ENCODE measurements at places on chromosomes 5 and 9. TPM values are rescaled to one million over a fixed set of nuclear protein-coding genes. Genes with fewer than 3 reads are reported as not detected.

DNA sequence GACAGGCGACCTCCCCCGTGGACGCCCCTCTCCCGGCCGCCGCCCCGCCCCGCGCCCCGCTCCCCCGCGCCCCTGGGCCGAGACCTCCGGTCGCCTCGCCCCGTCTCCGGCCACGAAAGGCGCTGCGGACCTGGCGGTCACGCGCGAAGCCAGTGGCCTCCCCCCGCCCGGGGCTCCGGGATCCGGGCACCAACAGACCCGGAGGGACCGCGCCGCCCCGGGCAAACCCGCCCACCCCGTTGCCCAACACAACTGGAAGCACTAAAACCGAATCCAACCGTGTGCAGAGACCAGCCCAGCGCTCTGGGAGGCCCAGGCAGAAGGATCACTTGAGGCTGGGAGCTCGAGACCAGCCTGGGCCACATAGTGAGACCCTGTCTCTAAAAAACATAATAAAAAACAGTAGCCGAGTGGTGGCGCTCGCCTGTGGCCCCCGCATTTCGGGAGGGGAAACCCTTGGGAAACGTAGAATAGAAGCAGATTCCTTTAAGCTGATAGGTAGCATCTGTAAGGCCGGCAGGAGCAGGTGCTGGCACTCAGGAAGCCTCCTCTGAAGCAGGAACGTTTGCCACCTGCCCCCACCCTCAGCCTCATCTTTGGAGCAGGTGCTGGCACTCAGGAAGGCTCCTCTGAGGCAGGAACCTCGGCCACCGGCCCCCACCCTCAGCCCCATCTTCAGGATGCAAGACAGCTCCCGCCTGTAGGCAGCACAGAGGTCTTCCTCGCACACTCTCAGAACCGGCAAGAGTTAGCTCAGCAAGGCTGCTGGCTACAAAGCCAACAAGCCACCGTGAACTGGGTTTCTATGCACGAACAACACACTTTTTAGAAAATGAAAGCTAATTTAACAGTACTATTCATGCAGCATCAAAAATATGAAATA lies 4.6 kb upstream of the SLC9A3 start:
- no peak for DNase-seq

- DNase-seq, result no peak
Observed at GRCh38 chr9:136700959-136701667, 11.3 kb upstream of the DIPK1B start.

DNA sequence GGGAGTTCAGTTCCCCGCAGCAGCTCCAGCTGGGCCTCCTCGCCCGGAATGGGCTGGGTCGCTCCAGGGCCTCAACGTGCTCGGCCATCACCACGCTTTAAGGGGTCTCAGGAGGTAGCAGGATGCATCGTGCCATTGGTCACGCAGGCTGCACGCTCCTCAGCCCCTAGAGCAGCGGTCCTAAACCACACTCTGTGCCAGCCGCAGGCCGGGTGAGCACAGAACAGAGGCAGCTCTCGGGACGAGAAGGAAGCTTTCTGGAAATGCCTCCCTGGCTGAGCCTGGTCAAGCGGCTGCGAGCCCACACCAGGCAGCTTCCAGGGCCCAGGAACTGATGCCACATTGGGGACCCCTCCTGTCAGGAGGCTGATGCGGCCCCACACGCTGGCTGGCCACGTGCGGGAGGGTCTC lies 39.3 kb upstream of the LPCAT1 start:
- DNase-seq, result no peak

DNA sequence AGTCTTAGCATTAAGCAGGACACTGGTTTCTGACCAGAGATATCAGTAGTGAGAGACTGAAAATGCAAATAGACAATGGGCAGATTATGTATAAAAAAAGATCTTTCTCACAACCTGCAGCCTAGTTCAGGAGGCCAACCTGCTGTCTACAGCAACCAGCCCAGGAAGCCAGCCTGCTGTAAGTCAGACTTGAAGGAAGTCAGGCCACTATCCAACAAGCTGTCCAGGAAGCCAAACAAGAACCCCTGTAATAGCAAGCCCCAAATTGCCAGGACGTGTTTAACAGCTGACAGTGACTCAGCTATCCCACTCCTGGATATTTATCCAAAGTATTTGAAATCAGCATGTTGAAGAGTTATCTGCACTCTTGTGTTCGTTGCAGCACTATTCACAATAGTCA lies 121.8 kb upstream of the SPIN1 start:
- no peak for DNase-seq

DNA sequence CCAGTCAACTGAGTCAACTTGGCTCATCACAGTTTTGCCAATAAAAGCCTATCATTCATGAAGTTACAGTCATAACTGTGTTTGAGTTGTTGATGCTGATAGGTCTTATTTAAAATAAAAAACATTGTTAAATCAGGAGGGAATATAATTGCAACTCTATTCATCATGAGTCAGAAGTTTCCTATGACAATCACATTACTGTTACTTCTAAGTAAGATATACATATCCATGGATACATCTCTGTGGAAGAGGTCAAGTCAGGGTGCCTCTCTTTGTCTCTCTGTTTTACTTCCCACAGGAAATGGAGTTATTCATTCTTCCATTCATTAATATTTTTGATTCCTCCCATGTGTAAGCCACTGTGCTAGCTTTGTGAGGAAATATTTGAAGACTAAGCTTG lies 2015.4 kb upstream of the WWC1 start:
- DNase-seq, result peak; percentile 59

DNA sequence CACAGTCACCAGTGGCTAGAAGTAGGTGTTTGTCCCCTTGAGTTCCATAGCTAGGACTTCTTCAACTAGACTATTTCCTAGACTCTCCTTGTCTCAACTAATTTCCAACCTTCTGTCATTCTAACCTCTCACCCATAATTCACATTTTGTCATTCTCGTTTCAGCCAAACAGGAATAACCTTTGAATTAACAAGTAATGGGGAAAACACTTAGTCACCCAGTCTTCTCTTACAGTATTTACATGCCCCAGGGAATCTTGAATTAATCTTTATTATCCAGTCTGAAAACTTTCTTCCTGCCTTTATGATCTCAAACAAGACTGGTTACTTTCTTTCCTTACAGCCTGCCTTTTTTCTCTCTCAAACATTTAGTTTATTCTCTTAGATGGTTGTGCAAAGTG lies 63.3 kb upstream of the RUSC2 start:
- no peak for DNase-seq

DNA sequence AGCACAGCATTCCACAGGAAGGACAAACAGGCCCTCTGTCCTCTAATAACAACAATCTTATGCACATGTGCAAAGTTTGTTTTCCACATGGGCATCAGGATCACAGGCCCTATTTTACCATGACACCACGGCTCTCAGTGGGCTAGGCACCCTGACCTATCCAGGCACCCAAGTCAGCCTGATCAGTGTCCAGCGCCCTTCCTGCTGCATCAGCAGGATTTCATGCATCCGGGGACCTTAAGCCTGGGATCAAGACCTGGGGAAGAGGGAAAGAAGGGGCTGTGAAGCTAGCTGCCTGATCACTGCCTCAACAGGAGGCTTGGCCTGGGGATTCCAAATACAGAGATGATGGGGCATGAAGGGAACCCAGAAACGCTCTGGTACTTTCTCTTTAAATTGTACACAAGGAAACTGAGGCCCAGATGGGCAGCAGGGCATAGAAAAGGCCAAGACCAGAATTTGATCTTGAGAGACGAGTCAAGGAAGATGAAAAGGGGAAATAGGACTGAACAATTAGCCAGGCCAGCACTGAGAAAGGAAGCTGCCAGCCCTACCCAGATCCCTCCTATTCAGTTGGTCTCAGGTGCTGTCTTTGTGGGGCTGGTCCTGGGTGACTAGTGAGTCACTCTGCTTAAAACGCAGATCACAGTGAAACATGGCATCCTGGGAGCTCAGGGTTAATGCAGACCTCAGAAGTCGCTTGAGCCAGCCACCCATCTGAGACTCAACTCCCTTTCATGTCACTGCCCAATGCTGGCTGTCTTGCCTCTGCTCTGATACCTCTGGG lies 57.9 kb downstream of the SHB start:
- no peak for DNase-seq

- no peak for DNase-seq
Observed at GRCh38 chr9:130532426-130533080, 46.8 kb upstream of the FUBP3 start.

DNA sequence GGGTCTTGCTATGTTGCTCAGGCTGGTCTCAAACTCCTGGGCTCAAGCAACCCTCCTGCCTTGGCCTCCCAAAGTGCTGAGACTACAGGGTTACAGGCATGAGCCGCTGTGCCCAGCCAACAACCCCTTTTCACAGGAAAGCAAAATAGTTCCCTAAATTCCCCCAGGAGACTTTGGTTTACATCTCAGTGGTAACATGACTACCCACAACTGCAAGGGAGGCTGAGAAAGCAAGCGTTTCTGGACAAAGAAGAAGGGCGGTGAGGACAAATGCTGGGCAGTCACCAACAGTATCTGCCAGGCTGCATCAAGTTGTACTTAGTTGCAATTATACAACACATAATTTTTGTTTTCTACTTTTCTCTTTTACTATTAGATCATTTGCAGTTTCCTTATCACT lies 7.4 kb upstream of the ADGRD2 start:
- DNase-seq, result no peak

DNA sequence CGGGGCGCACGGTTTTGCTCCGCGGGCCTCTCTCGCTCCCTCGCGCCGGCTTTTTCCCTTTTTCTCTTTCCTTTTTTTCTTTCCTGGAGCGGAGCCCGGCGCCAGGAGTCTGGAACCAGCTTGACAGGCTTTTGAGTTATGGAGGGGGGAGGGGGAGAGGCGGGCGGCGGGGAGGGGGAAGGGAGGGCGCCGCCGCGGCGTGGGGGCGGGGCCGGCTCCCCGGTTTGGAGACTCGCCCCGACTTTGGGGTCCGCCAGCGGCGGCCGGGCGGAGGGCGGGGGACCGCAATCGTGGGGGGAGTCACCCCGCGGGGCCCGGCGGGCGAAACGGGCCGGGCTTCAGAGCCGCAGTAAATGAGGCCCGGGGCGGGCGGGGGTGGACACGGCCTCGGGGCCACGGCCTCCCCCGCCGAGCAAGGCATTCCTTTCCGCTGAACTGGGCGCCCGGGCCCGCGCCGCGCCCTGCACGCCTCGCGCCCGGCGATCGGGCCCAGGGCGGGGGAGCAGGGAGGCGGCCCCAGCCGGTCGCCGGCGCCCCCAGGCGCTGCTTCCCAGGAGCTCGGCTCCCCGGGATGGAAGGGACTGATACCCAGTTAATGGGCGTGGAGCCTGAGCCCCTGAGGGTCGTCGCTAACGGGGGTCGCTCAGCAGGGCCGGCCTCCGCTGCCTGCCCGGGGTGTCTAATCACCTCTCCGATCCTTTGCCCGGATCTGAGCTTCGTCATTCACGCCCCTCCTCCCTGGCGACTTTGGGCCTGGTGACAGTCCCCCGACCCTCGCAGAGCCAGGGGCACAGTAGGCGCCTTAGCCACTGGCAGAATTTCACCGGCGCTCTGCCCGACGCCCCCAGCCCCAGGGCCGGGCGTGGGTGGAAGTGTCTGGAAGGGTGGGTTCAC lies 138.1 kb downstream of the C9orf50 start:
- DNase-seq, result peak; percentile 61

PIP5K1B gene
- not detected for total RNA-seq

TCF7 gene
- total RNA-seq, result not detected

GAS1 gene
- 1.4 TPM for total RNA-seq

OBP2B gene
- not detected for total RNA-seq

All from HT1080 (cell line).